DMS79 (cell line): ENCODE measurements at places on chromosomes 13 and 19.

GRCh38 chr19:17762505-17763229, 11.4 kb downstream of the FCHO1 start:
- DNase-seq = no peak

DNA sequence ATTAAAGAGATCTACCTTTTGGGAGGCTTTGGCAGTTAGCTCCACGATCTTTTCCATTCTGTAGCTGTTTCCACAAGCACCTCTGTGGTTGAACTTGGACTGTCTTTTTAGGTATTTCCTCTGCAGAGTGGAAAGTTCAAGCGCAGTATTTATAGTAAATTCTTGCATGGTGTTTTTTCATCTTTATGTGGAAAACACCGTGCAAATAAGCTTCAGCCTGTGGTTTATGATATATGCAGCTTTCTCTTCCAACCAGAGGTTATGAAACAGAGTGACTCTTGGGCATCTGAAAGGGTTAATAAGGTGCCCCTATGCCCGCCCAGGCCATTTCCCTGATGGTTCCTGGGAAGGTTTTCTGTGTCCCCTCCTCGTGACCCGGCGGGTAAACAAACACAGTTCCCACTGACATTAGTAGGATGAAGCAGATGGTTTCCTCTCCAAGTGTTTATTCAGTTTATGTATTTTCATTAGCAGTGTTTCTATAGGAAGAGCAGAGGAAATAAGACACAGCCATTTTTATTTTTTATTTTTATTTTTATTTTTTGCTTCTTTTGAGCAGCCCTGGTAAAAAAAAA, 39.7 kb upstream of the RNF113B start:
- DNase-seq = no peak

- DNase-seq = no peak
Measured at GRCh38 chr13:44622261-44622660, 46.1 kb upstream of the TSC22D1 start.

DNA sequence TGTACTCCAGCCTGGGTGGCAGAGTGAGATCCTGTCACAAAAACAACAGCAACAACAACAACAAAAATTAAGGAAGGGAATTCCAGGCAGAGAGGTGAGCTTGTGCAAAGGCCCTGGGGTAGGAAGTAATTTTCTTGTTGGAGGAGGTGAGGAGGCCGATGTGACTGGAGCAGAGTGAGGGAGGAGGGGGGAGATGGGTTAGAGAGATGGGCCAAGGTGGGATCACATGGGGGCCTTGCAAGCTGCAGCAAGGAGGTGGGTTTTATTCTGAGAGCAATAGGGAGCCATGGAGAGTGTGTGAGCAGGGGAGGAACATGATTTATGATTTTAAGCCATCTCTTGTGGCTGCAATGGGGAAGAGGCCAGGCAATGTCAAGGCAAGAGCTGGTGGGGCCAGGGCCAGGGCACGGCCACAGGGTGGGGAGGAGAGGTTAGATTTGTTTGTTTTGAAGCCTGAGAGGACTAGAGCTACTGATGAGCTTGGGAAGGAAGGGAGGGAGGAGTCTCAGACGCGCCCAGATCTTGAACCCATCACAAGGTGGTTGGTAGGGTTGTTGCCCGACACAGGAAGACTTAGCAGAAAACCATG, 12.5 kb upstream of the COMP start:
- no peak for DNase-seq

DNA sequence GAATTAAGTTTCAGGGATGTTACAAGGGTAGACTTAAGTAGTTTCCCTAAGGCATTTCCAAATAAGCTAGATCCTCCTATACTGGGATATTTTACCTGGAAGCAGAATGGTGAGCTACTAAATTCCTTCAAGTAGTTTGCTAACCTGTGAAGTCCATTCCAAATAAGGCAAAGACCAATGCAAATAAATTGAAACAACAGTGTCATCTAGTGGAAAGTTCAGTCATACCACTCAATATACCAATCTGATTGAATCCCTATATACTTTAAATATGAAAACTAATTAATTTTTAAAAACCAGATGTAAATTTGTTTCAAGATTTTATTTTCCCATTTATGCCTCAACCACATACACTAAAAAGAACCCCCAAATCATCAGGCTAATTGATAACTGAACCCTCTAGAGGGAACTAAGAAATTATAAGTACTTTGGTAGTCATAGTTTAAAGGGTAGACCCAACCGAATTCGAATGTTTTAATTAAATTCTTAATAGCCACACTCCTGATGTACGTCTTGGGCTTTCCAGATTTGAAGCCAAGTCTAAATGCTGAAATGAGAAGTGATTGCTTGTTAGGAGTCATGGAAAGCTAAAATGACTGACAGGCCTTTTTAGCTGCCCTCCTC, 223.7 kb downstream of the TBC1D4 start:
- DNase-seq = no peak

GRCh38 chr13:84192125-84192524, 309.9 kb upstream of the SLITRK1 start:
- no peak for DNase-seq

- DNase-seq = no peak
Measured at GRCh38 chr13:25707726-25708125, 336.0 kb downstream of the ATP8A2 start.

DNA sequence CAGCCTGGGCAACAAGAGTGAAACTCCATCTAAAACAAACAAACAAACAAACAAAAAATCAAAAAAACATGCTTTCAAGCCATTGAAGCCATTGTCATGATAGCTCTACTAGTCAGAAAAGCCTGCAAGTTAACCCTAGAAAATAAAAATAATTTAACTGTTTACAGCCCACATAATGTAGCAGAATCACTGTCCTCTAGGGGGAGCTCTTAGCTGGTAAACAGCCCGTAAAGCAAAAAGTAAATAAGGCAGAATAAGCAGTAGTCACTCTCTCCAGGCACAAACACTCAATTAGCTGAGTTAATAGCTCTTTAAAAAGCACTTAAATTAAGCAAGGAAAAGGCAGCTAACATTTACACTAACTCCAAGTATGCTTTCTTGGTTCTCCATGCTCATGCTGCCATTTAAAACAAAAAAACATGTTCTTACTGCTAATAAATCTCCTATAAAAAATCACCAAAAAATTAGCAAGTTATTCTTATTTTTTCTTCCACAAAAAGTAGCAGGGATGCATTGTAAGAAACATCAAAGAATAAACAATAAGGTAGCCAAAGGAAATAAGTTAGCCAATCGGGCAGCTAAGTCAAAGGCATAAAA, 11.3 kb downstream of the LILRB4 start:
- DNase-seq = no peak

DNA sequence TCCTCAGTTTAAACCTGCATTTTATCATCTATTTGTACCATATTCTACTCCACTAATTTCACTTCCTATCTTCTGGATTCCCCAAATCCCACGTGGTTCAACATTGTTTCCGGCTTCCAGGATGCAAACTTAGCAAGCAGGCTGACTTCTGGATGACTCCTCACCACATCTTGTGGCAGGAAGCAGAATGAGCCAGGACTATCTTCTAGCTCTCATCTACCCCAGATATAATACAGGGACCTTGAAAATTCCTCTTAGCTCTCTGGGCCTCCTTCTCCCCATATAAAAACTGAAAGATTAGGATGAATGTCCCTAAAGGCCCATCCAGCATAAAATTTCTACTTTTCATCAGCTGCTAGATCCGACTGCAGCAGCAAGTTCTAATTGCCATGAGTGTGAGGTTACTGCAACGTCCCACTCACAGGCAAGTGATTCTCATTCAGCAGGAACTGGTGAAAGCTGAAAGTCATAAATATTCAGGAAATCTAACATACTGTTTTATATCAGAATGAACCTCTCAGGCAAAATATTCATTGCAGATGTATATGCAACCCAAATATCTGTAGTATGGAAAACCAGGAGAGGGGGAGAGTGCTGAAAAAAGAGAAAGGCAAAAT, 93.4 kb downstream of the KCTD12 start:
- no peak for DNase-seq

DNA sequence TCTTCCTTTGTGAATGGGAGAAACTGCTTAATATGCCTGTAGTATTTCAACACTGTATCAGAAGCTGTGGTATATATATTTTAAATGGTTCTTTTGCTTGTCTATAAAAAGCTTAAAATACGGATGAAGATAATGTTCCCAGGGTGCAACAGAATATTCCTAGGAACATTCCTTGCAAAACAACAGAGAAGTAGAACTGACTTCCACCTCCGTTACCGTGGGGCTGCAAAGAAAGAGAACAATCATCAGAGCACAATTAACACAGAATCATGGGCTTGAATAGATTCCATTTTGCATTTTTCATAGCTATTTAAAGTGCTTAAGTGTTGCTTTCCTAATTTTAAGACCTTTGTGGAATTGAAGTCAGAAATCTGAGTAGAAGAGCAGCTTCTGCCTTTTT, 1227.7 kb downstream of the EFNB2 start:
- DNase-seq = no peak

DNA sequence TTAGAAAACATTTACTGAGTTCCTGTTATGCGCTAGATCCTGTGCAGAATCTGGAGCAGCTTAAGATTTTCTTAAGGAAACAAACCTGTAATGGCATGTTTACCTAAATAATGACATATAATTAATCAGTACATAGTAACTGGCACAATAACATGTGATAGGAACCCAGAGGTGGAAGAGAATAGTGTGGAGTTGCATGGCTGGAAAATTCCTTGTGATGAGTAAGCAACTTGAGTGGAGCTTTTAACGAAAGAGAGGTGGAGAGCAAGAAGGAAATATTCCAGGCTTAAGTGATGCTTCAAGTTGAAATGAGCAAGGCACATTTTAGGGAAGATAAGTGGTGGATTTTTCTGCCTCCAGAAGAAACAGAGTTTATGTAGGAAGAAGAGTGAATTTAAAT, 9.2 kb upstream of the GPC5 start:
- DNase-seq = no peak

DNA sequence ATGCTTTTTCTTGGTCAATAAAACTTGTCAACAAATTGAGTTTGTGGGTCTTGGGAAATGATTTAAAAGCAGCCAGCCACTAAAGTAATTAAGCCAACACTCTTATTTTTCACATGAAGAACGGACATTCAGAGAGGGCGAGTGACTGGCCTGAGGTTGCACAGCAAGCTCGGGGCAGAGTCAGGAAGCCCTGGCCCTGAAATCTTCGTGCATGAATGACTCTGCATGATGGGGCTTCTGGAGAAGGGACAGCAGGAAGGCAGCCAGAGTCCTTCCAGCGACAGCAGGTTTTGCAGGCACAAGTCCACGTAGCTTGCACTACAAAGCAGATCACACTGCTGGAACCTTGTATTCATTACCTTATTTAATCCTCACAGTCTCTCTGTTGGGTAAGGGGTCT, 232.5 kb downstream of the ZNF536 start:
- DNase-seq = no peak

- DNase-seq = no peak
Measured at GRCh38 chr19:3716147-3716668, 8.0 kb downstream of the TJP3 start.

GRCh38 chr13:46126552-46127357, 21.9 kb upstream of the CPB2 start:
- DNase-seq = no peak

DNA sequence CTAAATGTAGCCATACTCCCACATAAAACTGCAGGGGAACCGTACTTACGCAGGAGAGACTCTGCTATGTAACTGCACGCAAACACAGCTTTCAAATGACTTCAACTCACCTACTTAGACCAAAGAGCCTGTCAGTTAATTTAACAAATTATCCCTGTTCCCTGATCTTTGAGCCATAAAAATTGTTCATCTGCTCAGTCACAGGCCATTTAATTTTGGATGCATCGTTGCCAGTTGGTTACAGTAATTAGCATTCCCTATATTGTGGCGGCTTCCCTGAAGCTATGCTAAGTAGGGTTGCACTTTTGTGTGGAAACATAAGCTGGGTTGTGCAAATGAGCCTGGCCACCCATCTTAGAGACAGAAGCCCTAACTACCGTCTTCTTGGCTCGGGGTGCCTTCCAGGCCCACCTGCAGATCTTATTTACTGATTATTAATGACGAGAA, 21.2 kb upstream of the OBI1 start:
- peak; percentile 85 for DNase-seq

DNA sequence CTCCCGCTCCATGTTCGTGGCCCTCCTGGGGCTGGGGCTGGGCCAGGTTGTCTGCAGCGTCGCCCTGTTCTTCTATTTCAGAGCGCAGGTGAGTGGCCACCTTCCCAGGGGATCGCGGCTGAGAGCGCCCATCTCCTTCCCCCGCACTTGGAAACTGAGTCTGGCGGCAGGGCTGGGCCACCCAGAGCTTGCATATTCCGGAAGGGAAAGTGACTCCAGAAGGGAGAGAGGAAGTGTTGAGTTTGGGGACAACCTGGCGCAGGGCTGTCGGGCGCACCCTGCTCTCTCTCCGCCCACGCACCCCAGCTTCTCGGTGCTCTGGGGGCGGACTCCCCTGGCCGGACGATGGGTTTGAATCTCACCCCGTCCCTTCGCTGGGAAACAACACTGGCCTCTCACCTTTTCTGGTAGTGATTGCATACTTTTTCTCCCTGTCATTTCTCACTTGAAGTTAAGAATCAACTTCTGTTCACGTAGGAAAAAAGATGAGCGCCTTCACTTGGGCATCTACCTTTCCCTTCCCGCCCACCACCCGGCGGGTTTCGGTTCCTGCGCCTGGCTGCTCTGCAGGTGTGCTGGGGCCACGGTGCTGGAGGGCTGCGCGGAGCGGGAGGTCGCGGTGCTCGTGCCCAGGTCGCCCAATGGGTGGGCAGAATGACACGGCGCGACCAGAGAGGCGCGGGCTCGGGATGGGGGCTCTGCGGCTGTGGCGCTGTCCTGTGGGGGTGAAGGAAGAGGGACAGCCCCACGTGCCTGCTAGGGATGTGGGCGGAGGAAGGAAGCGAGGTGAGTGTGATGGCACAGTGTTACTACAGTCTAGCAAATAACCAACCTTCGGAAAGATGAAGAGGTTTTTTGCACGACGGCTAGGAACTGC, 721 bp downstream of the TNFSF11 start:
- no peak for DNase-seq

DNA sequence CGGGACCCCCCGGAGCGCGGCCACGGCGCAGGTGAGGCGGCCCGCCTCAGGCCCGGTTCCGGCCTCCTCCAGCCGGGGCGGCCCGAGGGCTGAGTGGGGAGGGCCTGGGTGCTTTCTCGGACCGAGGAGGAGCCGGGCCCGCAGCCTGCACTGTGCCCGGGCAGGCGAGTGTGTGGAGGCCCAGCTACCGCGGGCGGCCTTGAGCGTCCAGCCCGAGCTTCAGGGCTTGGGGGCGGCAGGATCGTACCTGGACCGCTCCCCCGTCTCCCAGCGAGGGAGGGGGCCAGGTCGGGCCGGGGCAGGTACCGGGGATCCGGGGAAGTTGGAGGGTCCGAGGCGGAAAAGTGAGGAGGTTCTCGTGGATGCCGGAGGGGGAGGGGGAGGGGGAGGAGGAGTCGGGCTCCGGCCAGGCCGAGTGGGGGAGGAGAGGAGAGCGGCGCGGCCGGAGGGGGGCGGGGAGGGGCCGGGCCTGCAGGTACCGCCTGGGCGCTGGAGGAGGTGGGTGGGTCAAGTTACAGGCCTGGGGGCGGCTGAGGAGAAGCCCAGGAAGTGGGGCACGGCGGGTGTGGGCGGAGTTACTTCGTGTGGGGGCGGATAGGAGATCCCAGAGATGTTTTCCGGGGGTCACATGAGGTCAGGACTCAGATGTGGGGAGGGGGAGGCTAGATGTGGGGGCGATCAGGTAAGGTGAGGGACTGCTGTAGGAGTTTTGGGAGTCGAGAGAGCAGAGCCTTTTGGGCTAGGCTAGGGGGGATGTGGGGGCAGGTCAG, 545 bp downstream of the NACC1 start:
- peak; percentile 21 for DNase-seq
